ENCODE measurements at places on chromosomes 3 and 15.

DNA sequence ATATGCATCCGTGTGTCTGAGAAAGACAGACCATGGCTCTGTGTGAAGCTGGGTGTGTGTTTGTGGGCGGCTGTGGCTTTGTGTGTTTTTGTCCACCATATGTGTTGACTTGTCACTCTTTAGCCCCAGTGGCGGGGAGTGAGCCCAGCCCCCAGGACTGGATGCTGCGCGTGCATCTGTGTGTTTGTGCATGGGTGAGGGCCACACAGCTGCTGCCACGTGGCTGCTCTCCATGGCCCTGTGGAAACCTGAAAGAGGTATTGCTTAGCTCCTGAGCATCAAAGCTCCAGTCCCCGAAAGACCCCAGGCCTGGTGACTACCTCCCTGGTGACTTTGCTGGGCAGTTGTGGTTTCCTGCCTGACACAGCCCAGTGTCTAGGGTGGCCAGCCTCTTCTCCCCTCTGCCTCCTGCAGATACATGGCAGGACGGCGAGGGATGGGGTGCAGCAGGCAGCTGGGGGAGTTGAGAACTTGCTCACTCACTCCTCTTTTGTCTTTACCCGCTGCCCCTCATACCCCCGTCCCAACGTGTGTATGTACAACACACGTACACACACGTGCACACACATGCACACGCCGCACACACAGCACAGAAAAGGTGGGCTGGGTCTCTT, 6.5 kb downstream of the EPHB3 start:
- no peak for DNase-seq

- DNase-seq: no peak
Observed at GRCh38 chr3:29215948-29216347, 64.9 kb upstream of the RBMS3 start.

DNA sequence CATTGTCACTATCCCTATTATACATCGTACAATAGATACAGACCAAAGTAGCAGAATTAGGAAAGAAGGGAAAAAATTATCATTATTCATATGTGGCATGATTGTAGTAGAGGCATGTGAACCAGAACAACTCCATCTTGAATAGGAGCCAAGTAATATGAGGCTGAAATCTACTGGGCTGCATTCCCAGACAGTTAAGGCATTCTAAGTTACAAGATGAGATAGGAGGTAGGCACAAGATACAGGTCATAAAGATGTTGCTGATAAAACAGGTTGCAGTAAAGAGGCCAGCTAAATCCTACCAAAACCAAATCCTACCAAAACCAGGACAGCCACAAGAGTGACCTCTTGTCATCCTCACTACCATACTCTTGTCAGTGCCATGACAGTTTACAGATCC, 1035.4 kb upstream of the SEMA6D start:
- DNase-seq: no peak

- DNase-seq: no peak
Observed at GRCh38 chr3:140896997-140897396, 44.6 kb upstream of the SLC25A36 start.

DNA sequence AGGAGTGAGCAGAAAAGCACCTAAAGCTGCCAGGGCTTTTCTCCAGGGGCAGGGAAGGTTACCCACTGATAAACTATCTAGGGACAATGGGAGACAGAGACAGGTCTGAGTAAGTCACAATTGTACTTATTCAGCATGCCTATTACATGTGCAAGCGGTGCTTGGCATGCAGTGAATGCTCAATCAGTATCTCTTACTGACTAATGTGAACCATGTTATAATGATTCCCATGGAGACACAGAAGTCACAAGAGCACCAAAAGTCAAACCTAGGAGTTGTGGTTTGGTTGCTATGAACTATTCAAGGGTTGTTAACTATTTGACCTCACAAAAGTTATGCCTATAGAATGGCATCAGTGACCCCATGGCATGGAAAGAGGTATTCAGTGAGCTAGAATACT, 50.0 kb upstream of the RASGRP1 start:
- DNase-seq: no peak

Measured in HS-5 (cell line).